NCI-H2081 (cell line): ENCODE measurements at places on chromosomes 7 and 10.
A peak's percentile ranks its signal among the peaks of the same experiment; 100 is the strongest.

DNA sequence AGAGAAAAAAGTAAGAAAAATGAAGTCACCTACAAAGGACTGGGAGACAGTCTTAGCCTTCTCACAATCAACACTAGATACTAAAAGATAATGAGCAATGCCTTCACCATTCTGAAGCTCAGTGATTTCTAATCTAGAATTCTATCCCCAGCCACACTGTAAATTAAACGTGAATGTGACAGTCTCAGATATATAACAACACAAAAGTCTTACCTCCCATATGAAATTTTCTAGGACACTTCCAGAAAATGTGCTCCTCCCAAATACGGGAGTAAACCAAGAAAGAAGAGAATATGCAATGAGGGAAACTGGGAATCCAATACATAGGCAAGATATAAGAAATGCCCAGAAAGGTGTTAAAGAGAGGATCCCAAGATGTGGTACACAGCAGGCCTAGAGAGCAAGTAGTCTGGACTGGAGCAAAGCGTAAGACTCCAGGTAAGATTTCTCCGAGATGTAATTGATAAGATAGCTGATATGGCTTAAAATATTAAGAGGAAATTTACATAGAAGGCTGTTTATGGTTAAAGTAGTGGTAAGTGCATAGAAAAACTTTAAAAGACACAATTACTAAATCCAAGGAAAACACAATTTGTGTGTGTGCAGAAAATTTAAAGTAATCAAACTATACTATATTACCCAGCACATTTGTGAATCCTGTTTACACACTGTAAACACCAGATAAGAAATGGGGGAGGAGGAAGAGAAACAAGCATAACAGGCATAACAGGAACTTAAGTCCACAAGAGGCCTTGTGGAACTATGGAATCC lies 44.1 kb downstream of the SGMS1 start:
- no peak for DNase-seq

- DNase-seq: no peak
These were observed 18.9 kb upstream of the SUV39H2 start for GRCh38 chr10:14859775-14860174.

- DNase-seq: peak; percentile 62
These were observed 246.8 kb downstream of the SKIDA1 start for GRCh38 chr10:21278491-21279216.

GRCh38 chr10:78969719-78970118 lies 99.0 kb upstream of the ZMIZ1 start:
- no peak for DNase-seq

DNA sequence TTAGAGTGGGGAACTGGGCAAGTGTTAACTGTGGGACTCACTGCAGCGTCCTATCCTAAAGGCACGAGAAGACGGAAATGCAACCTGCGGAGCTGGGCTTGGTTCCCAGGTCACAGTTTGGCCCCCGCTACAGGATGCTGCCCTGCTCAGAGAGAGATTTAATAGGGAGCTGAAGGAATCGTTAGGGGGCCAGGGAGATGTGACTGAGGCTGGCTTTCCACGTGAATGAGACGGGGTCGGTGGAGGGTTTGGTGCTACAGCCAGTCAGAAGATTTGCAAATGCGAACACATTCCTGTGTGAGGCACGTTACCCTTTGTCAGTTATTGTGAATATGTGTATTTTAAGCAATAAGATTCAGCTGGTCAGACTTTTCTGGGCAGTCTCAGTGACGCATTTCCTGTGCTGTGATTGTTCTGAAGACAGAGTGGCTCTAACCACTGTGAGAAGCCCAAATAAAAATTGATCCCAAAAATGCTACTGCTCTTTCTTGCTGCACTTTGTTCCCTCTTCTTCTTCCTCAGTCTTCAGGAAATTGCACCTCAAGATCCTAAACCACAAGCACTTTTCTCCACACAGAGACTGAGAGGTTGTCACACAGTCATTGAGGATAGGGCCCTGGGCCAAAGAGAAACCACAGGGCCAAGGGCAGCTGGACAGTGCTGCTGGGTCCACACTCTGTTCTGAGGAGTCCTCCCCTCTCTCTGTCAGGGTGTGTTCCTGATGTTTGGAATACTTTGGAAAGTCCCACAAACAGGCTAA lies 21.2 kb downstream of the CYP17A1 start:
- DNase-seq: no peak

DNA sequence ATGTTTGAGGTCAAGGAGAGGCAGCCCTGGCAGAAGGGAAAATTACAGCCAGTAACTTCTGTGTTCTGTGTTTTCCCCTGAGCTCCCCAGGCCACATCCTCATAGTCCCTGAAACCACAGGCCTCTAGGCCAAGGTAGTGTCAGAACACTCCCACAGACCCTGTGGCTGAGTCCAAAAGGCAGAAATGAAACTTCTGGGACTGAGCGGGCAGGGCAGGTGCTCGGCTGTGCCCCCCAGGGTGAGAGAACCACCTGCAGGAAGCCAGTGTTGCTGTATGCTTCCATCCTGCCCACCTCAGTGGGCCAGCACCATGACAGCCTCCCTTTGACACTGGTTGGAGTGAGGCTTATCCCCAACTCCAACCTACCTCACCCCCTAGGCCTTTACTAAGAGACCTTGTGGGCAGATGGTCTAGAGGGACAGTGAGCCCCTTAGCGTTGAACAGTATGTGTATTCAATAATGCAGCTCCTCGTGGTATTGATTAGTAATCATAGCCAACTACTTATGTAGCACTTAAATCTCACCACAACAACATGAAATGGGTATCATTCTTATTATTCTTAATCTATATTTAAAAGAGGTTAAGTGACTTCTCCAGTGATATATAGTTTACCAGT lies 30.3 kb downstream of the PIK3CG start:
- DNase-seq: no peak

GRCh38 chr10:129580010-129580409 lies 113.0 kb downstream of the MGMT start:
- DNase-seq: no peak

- DNase-seq: no peak
These were observed 18.2 kb downstream of the SFTPD start for GRCh38 chr10:79930751-79931150.

DNA sequence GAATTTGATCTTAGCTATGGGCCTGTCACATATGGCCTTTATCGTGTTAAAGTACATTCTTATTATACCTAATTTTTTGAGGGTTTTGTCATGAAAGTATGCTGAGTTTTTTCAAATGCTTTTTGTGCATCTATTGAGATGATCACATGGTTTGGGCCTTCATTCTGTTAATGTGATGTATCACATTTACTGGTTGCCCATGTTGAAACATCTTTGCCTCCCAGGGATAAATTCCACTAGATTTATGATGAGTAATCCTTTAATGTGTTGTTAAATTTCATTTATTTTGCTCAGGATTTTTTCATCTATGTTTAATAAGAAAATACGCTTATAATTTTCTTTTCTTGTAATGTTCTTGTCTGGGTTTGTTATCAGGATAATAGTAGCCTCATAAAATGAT lies 442.0 kb downstream of the MDFIC start:
- no peak for DNase-seq

DNA sequence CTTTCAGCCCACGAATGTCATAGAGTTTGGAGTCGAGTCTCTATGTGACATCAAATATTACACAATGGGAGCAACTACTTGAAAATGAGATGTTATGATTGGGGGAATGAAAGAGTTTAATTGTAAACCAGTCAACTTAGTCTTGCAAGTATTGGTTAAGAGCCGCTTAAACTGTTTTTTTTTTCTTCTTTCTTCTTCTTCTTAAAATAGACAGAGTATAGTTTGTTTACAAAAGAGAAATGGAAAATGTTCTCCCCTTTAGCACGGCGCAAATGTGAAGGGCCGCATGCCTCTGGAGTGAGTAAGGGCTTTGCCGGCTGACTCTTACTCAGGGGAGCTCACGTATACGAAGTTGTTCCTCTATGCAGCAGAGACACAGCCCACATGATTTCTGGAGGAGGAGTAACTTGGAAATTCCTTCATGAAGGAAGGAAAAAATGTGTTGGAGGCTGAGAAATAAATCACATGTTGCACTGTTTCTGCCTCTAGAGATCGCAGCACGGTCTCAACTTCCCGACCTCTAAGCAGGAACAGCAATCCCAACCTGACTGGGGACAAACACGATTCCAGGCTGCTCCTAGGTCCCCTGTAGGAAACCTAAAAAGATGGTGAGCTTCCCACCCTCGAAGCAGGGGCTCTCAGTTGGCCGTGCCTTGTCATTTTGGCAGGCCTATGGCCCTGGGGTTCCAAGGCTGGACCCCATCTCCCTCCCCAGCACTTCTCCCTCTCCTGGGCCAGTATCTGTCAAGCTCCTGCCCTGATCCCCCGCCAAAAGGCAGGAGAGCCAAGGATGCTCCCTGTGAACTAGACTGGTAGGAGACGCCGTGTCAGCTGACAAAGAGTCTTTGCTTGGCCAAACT lies 44.8 kb downstream of the MYOF start:
- DNase-seq: no peak

- DNase-seq: peak; percentile 65
These were observed 79.7 kb downstream of the DLG5 start for GRCh38 chr10:77846718-77847311.

- DNase-seq: no peak
These were observed 76.1 kb upstream of the LYZL2 start for GRCh38 chr10:30705625-30706149.

DNA sequence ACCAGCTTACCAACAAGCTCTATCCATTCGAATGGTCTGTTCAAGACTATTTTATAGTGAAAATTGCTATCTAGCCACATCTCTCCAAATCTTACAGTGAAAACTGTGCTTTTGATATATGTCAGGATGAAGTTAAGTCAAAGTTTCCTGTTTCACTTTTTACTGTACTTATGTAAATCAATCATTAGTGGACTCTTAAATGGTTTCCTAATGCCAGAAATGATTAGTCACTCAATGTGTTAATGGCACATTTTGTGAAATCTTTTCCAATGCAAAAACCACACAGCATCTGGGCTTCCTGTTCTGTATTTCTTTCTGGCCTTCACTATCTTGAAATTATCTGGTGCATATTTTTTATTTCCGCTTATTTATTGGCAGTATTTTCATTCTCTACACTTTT lies 87.3 kb upstream of the STEAP1B start:
- no peak for DNase-seq

GRCh38 chr10:92753865-92754264 lies 64.1 kb downstream of the HHEX start:
- no peak for DNase-seq

- no peak for DNase-seq
These were observed 219.7 kb downstream of the EBF3 start for GRCh38 chr10:129744134-129745111.

GRCh38 chr10:26821699-26822570 lies 38.8 kb downstream of the ABI1 start:
- no peak for DNase-seq

- DNase-seq: no peak
These were observed 170.2 kb upstream of the TRIM24 start for GRCh38 chr7:138289864-138290263.

GRCh38 chr7:29330136-29330535 lies 135.6 kb downstream of the CHN2 start:
- no peak for DNase-seq

DNA sequence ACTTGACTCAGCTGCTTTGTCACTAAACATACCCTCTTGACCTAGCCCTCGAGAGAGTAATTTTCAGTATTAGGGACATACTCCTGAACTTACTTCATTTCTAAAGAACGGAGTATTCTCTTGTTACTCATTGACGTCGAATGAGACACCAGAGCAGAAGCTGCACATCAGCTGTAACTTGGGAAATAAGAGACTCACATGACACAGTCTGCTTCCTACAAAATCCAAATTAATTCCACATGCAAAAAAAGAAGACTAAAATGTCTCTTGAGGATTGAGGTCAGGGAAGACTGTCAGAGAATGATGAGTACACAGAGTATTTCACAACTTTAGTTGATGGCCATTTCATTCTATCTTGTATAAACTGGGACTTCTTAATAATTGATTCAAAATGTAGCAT lies 114.7 kb upstream of the EGFR start:
- no peak for DNase-seq

- no peak for DNase-seq
These were observed 40.8 kb upstream of the LOXL4 start for GRCh38 chr10:98308669-98309365.

DNA sequence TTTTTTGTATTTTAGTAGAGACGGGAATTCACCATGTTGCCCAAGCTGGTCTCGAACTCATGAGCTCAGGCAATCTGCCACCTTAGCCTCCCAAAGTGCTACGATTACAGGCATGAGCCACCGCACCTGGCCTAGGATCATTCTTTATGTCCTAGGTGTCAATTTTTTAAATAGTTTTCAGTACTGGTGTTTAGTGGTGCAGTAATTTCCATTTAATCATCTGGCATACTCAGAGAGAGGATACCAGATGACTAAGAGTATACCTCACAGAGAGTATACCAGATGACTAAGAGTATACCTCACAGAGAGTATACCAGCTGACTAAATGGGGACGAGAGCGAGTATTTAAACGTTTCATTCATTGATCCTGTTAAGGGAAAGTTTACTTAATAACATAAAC lies 37.3 kb upstream of the TMEM248 start:
- no peak for DNase-seq

DNA sequence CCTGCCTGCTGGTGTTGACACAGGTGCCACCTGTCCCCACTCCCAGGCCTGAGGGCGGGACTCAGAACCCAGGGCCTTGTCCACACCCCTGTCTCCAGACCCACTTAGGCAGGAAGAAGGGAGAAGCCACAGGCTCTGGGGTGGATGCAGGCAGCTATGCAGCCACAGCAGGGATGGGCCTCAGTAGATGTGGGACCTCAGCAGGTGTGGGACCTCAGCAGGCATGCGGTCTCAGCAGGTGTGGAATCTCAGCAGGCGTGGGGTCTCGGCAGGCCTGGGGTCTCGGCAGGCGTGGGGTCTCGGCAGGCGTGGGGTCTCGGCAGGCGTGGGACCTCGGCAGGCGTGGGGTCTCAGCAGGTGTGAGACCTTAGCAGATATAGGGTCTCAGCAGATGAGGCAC lies 118.0 kb upstream of the PITRM1 start:
- no peak for DNase-seq

DNA sequence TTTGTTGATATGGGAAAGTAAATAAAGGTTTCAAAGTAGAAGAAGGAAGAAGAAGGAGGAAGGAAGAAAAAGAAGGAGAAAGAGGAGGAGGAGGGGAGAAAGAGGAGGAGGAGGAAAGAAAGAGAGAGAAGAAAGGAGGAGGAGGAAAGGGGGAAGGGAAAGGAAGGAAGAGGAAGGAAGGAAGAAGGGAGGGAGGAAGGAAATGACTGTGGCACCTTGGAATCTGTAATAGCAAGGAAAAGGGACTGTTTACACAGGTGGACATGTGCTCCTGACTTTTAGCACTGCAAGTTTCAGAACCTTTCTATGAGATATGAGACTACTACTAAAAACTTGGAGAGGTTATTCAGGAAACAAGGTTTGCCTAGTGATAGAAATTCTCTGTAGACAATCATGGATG lies 153.2 kb downstream of the BTAF1 start:
- DNase-seq: no peak

- no peak for DNase-seq
These were observed 146.8 kb upstream of the PRKCQ start for GRCh38 chr10:6726924-6727323.

- DNase-seq: no peak
These were observed 23.7 kb upstream of the WNT16 start for GRCh38 chr7:121305109-121305508.
